ENCODE measurements at places on chromosomes 11 and 22. TPM values are rescaled to one million over a fixed set of nuclear protein-coding genes. Genes with fewer than 3 reads are reported as not detected.

Gene HYLS1
- total RNA-seq: 3.5 TPM

Gene HTR3B
- total RNA-seq: not detected

Gene FJX1
- 1.9 TPM for total RNA-seq

Gene CHST1
- total RNA-seq: 2.7 TPM

Gene RAB39A
- 0.71 TPM for total RNA-seq

GRCh38 chr11:126109941-126110731, 47.5 kb upstream of the CDON start:
- no peak for DNase-seq

DNA sequence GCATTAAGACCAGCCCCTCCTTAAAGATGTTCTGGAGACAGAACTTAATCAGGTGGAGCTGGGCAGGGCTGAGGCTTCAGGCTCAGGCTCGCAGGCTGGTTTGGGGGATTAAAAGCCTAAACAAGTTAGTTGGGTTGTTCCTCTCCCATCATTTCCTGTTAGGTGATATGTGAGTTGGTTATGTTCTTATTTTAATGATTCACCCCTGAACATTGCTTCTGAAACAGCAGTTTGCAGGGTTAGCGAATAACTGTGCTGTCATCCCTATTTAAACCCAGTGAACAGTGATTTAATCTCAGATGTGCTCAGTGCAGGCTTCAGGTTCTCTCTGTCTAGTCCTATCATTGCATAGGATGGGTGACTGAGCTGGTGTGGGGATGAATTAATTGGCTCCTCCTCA, 47.4 kb upstream of the BIRC3 start:
- no peak for DNase-seq
